ENCODE measurements at places on chromosomes 5 and 9. TPM values are rescaled to one million over a fixed set of nuclear protein-coding genes. Genes with fewer than 3 reads are reported as not detected.

MYMK gene
- total RNA-seq: not detected

GFPT2 gene
- total RNA-seq: 105 TPM

SPATA31C1 gene
- total RNA-seq: not detected

BNIP1 gene
- 45.4 TPM for total RNA-seq

PCDHGA1 gene
- 0.32 TPM for total RNA-seq

PCDHB10 gene
- total RNA-seq: not detected

LSM11 gene
- total RNA-seq: 3.1 TPM

PCDHB7 gene
- total RNA-seq: not detected

CTSL gene
- 134 TPM for total RNA-seq

DNA sequence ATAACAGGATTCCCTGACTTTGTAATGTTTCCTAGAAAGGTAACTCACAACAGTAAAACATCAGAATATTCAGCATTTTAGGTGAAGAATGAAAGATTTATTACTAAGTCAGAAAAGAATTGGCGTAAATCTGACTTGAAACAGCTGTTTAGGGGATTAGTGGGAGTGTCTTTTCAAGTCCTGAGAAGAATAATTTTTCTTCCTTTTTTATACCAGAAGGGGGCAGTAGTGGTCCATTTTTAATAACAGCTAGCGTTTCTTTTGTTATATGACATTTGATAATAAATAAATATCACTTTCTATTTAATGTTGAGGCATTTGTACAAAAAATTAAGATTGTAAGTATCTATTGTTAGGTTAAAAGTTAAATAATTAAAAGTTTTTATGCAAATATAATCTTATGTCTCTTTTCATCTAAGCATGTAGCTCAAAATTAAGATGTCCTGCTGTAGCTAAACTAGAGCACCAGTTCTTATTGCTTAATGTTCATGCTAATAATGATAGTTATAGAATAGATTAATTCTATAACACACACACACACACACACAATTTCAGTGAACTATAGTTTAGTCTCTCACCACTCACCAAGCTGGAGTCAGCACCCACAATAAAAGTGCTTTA, 258.7 kb upstream of the ARRDC3 start:
- peak; percentile 58 for DNase-seq

DNA sequence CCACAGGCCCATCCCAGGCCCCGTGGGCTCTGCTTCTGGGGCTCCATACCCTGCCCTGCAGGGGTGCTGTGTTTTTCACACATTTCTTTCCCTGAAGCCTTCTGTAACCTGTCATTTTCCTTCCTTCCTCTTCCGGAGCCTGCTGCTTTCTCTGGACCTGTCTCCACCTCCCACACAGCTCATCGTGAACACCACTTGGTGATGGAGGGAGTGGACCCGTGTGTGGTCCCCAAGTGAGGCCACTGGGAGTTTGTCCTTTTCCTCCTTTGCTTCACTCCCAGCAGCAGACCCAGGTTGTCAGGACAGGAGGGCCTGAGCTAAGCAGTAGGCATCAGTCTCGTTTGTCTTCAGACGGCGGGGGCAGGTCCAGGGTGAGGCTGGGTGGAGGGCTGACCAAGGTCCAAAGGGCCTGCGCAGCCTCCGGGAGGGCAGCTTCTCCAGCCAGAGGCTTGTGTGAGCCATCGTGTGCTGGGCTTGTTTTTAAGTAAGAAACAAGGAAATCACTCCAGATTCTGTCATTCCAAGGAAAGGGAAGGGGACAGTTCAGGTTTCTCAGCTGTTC, 5.8 kb upstream of the POMT1 start:
- DNase-seq: no peak

DNA sequence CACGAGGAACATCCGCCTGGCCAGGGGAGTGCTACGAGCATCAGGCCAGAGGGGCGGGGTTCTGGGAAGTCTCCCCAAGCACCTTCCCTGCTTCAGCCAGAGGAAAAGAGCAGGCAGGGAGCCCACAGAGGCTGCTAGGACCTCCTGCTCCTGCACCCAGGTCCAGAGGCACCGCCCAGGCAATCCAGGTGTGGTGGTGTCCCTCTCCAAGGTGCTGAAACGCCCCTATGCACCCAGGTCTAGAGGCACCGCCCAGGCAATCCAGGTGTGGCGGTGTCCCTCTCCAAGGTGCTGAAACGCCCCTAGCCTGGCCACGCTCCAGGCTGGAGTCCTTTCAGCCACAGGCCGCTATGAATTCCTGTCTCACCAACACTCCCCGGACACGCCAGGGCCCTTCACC, 10.7 kb upstream of the UBAC1 start:
- DNase-seq: no peak

- no peak for DNase-seq
Observed at GRCh38 chr5:175855041-175855720, 16.2 kb upstream of the CPLX2 start.

- no peak for DNase-seq
Observed at GRCh38 chr5:36637516-36637915, 31.1 kb downstream of the SLC1A3 start.

DNA sequence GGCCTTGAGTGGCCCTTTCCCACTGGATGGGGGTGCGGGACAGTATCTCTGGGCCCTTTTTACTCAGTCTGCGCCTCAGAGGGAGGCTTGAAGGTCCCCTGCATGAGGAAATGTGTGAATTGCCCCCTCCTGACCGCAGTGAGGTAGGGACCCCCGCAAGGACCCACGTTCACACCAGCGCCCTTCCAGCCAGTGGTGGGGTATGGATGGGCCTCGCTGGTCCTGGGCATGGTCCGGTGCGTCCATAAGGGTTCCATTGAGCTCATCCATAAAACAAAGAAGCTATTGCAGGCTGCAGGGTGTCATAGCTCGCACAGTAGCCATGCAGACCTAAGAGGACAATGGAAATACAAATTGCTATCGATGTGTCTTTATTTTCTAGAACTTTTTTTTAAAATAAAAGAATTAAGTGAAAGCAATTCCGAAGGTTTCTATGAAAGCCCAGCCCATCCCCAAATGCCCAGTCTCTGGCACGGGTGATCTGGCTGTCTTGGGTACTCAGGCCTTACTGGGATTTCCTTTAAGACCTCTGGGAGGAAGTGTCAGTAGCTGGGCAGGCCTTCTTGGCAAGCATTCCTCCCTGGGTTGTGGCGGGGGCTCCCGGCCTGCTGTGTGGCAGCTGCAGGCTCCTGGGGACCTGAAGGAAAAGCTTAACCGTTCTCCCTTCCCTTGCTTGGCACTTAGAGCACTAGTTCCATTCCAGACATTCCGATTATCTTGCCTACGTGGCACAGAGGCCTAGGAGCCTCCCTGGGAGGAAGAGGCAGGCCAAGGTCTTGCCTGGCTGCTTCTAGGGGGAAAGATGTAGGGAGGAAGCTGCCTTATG, 1.5 kb upstream of the SEMA5A start:
- DNase-seq: peak; percentile 69

DNA sequence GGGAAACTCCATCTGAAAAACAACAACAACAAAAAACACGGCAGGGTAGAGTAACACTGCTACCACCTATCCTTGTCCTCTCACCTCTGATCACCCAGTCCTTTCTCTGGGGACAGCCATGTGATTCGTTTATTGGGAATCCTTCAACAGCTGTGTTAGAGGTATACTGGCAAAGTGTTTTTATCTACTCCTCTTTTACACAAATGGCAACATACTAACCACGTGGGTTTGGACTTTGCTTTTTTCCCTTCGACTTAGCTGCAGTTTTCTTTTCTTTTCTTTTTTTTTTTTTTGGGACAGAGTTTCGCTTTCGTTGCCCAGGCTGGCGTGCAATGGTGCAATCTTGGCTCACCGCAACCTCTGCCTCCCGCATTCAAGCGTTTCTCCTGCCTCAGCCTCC, 11.2 kb upstream of the SET start:
- DNase-seq: no peak

- no peak for DNase-seq
Observed at GRCh38 chr5:94316916-94317838, 301.2 kb downstream of the KIAA0825 start.

DNA sequence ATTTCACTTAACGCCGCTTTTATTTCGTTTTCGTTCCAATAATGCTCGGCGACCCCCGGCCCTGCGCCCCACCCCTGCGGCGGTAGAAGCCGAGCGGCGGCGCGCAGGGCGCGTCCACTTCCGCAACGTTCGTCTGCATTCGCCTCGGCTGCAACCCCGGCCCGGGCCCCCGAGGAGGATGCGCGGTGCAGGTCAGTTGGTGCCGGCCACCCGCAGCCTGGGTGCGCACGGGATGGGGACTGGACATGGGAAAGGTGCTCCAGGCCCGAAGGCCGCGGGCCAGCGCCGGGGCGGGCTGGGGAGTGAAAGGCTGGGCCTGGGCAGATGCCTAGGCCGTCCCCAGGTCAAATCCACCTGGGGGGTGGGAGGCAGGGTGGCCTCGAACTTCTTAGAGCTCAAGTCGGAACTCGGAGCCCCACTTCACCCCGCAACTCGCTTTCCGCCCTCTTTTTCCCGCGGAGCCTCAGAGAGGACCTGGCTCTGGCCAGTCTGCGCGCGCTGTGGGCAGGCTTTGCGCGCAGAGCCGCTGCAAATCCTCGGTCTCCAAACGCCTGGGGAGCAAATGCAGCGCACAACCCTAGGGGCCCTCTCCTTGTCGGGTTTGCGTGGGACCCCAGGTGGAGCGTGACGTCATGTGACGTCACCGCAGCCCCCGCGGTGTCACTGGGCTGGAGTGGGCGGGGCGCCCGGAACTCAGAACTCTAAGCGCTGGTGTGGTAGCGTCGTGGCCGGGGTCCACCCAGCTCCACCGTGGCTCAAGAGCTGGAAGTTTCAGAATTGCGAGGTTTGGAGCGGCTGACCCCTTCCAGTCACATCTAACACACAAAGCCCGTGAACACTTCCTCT, 3.3 kb downstream of the TLX3 start:
- DNase-seq: no peak

DNA sequence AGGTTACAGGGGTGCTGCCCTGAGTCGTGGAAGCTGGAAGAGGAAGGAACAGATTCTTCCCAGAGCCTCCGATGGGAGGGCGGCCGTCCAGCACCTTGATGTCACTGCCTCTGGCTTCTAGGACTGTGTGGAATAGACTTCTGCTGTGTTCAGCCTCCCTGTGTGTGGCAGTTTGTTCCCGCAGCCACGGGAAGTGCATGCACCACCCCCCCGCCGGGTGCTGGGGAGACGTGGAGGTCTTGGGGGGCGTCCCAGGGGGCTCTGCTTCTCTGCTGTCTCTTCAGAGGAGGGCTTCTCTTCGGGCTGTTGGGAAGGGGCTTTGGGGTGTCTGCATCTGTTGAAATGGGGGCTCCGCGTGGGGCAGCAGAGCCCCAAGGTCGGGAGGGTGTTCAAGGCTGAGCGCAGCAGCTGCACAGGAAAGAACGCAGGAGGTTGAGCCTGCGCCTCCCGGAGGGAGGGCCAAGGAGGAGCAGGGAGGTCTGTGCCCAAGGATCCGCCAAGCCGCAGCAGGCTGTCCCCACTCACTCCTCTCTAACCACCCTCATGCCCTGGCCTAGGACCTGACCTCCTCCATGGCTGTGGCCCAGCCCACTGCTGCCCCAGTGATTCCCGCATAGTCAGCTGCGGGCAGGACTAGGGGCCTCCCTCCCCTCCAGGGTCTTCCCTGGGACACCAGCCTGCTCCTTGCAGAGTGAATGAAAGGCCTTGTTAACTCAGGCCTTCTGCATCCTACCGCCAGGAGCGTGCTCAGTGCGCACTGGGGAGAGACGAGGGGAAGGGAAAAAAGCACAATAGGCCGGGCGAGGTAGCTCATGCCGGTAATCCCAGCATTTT, 45.0 kb downstream of the ROPN1L start:
- DNase-seq: no peak

- no peak for DNase-seq
Observed at GRCh38 chr9:1721196-1721595, 294.0 kb upstream of the SMARCA2 start.

GRCh38 chr5:179731791-179732411, 721 bp upstream of the MAML1 start:
- DNase-seq: no peak

DNA sequence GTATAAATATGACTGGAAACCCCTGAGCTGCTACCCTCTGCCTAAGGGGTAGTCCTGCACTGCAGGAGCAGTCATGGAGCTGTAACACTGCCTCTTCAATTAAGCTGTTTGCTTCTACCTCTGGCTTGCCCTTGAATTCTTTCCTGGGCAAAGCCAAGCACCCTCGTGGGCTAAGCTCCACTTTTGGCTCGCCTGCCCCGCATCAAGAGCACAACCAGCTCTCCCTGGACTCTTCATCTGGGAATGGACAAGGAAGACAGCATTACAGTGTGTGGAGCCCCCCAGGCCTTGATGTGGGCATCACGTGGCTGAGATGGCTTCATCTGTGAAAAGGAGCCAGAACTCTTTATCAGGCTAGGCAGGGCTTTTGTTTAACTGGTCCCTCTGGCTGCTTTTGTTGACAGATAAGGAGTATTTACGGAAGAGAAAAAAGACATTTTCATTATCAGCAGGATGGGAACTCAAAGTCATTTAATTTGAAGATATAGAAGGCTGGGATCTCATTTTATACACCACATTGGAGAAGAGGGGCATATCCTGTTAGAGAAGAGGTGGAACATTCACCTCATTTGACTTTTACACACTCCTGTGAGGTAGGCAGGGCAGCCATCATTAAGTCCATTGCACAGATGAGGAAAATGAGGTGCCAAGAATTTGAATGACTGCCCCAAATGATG, 137.8 kb downstream of the SEMA6A start:
- DNase-seq: no peak

DNA sequence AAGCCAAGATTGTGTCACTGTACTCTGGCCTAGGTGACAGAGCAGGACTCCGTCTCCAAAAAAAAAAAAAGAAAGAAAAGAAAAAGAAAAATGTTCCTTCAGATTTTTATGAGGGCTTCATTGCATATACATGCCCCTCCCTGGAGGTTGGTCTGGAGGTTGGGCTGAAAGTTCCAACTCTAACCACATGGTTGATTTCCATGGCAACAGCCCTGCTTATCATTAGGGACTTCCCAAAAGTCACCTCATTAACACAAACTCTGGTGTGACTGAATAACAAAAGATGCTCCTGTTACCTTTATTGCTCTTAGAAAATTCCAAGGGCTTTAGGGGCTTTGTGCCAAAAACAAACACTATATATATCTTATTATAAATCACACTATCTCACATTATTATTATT, 113.8 kb downstream of the TMC1 start:
- no peak for DNase-seq

- no peak for DNase-seq
Observed at GRCh38 chr5:95718203-95718602, 12.9 kb upstream of the RHOBTB3 start.

GRCh38 chr9:89863837-89864236, 259.0 kb downstream of the GADD45G start:
- DNase-seq: no peak

DNA sequence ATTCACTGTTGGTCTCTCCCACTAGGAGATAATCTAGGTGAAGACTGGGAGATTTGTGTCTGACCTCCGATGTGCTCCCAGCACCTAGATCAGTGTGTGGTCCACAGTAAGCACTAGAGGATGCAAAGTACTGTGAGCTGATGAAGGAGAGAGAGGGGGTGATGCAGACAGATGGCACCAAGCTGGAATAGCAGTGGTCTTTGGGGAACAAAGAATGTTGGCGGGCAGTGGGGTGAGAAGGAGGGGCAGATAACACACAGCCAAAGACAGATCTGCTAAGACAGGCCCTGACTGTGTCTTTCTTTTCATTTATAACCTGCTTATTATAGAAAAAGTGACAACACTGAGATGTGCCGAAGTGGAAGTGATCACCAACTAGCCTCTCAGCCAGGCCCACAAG, 37.5 kb downstream of the ERGIC1 start:
- no peak for DNase-seq

- no peak for DNase-seq
Observed at GRCh38 chr9:87333802-87334201, 163.9 kb upstream of the DAPK1 start.

- DNase-seq: peak; percentile 62
Observed at GRCh38 chr9:95626885-95627558, 110.3 kb upstream of the PTCH1 start.

GRCh38 chr9:33117306-33117705, 40.8 kb upstream of the SMU1 start:
- DNase-seq: peak; percentile 32

GRCh38 chr9:4630836-4631235, 31.3 kb upstream of the PLPP6 start:
- peak; percentile 6 for DNase-seq

Data from HT1080 (cell line).